CD8-positive, alpha-beta T cell (primary cell): ENCODE measurements at places on chromosomes 1 and 21. TPM values are rescaled to one million over a fixed set of nuclear protein-coding genes. Genes with fewer than 3 reads are reported as not detected.

Gene TRIM45
- 0.08 TPM for total RNA-seq

DNA sequence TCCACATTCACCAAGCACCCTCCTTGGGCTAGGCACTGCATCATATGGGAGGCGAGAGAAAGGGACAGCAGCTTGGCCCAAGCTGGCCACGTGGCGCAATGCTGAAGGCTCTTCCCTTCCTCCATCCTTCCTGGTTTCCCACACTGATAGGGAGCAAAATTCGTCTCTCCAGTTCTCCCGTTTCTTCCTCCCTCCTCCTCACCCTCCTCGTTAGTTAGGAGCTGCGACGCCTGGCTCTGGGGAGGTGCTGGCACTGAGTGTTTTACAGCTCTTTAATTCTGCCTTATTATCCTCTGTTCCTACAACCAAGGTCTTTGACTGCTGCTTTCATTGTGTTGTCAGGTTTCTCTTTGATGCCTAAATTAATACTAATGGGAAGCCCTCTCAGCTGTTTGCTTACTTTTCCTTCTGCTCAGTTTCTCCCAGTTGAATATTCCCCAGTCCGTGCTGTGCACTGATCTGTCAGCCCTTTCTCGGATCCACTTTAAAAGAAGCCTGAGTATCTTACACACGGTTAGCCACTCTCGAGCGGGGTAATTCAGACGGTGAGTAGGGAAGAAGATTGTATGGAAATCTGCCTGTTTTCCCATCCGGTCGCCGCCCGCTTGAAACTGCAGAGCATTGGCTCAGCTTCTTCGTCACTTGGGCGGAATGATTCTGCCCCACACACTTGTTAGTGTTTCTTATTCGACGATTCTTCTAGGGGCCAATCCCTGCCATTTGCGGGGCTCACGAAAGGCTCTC is 56.2 kb upstream of the SMYD2 start:
- no peak for DNase-seq

- DNase-seq = no peak
Measured at GRCh38 chr1:152667648-152668047, 4.5 kb downstream of the LCE2D start.

- DNase-seq = no peak
Measured at GRCh38 chr1:80779275-80779674, 1021.5 kb upstream of the ADGRL2 start.

Gene S100A10
- total RNA-seq = 138 TPM

Gene MAP1LC3C
- not detected for total RNA-seq

GRCh38 chr1:101262630-101263348 is 26.0 kb downstream of the S1PR1 start:
- no peak for DNase-seq

DNA sequence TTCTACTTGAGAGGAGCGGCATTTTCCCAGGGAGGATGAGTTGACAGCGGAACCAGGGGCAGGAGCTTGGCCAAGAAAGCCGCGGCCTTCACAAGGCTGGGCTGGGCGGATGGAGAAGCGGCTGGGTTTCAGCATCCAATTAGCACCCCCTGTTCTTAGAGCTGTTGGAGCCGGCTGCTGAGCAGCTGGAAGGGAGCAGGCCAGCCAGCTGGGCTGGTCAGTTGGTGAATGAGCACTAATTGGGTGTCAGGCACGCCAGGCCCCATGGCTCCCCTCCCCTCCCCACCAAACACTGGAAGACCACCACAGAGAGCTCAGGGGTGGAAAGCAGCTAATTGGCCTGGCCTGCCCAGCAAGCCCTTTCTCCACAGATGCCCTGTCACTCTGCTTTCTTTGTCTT is 245.6 kb downstream of the RRAGC start:
- no peak for DNase-seq

DNA sequence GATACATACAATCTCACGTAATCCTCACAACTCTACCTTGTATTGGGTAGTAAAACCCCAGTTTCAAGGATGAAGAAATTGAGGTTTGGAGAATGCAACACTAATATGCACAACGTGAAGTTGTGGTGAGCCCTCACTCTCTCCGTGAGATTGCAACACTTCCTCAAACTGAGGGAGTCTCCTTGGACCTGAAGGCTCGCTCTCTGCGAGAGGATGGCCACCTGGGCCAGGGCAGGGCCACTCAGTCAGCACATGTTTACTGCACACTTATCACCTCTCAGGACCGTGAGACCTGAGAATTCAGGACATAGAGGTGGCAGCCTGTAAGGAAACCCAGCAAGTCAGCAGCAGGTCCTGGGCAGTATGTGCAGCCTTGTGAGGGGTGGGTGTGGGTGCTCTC is 8.7 kb downstream of the SH3BP5L start:
- DNase-seq = no peak

- DNase-seq = no peak
Measured at GRCh38 chr21:46054451-46054881, 43.4 kb upstream of the COL6A2 start.

DNA sequence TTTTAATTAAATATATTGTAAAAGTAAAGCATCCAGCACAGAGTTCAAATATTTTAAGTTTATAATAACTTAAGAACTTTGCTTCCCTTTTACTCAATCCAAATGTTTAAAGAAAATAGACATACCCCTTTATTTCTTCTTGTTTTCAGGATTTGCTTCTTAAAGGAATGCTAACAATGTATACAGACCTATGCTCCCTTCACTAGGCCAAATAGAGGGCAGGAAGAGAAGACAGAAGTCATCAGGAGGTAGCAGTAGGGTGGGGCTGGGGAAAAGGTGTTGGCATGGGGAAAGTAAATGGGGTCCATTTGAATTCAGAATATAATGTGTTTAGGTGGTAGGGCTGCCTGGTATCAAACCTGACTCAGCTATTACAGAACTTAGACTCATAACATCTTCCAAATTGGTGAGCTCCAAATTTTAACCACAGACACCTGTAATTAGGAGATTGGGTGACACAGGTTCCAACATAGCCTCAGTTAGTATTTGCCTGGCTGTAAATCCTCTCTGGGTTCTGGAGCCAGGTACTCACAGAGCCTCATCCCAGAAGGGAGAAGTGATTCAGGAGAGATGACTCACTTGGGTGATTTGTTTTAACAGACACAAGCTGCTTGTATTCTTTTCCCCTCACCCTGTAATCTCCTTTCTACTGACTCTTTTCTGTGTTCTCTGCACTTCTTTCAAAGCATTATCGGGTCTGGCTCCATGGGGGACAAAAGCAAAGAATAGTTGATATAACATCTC is 60.1 kb upstream of the DUSP10 start:
- no peak for DNase-seq
